ENCODE measurements at places on chromosomes 2 and 18.

GRCh38 chr18:78796693-78797455, 182.7 kb upstream of the SALL3 start:
- no peak for DNase-seq

GRCh38 chr18:44748582-44748981, 67.9 kb downstream of the SETBP1 start:
- DNase-seq, result no peak

GRCh38 chr18:49186242-49186641, 235.5 kb upstream of the SMAD7 start:
- no peak for DNase-seq

DNA sequence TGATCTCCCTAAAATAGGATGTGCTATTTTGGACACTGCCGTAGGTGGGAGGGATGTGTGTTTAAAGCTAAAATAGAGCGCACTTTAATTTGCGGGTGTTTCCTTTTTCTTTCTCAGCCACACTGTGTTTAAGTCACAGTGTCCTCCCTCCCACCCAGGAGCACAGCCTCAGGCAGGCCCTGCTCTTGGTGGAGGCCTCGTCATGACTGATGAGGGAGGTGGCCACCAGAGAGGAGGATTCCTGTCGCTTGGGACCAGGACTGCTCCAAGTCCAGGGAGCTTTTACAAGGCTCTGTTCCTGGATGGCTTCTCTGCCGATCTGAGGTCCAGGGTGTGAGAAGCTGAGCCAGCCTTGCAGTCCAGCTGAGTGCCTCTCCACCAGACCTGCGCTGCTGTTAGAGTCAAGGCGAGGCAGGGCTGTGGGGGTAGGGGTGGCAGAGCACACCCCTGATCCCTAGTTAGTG, 33.5 kb downstream of the INPP4A start:
- DNase-seq, result no peak

DNA sequence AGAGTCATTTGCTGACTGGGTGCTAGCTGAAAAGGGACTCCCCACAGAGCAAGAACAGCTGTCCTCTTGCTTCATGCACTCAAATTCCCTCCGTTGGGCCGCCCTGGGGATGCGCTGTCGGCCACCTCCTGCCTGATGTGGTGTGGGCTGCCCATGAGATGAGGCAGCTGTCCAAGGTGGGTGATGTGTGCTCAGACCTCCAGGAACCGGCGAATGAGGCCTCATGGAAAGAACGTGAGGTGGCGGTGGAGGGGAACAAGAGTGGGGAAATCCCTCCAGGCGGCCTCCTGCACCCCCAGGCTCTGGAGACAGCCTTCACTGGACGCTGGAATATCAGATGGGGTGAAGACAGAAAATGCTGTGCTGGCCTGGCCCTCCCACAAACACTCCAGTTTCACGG, 79.8 kb downstream of the LONRF2 start:
- DNase-seq, result no peak

- DNase-seq, result no peak
Observed at GRCh38 chr2:112007493-112007892, 47.6 kb upstream of the TMEM87B start.

GRCh38 chr2:26735097-26735496, 29.0 kb upstream of the SLC35F6 start:
- DNase-seq, result peak; percentile 25

DNA sequence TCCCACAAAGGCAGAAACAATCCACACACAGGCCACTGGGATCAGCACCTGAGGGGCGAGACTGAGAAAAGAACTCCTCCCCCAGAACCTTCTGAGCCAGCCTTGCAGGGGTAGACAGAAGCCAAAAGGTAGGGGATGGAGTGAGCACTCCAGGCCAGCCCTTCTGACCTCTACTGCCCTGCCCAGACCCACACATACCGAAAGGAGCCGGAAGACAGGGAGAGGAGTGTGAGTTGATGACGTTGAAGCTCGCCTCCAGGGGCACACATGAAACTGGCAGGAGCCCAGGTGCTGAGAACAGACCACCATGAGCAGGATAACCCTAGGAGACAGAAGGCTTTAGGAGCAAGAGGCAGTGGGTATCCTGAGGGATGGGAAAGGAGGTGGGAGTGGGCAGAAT, 1.8 kb downstream of the SLC23A3 start:
- DNase-seq, result no peak

- DNase-seq, result no peak
Observed at GRCh38 chr2:217897816-217898806, 104.7 kb downstream of the TNS1 start.

DNA sequence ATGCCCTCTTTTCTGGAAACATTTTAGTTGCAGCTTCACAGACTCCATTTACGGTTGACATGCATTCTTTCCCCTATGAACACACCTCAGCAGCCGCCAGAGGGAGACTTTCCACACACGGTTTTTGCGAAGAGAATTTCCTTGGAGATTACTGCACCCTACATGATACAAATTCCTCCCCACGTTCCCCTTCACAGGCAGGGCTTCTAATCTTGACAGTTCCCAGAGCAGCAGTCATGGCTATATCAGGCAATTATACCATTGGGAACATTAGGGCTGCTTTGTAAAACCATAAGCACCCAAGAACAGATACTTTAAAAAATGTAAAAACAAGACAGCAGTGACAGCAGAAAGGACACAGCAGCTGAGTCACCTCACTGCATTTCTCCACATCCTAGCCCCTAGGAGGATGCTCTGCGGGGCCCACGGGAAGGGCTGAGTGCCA, 253.8 kb downstream of the TGIF1 start:
- no peak for DNase-seq

DNA sequence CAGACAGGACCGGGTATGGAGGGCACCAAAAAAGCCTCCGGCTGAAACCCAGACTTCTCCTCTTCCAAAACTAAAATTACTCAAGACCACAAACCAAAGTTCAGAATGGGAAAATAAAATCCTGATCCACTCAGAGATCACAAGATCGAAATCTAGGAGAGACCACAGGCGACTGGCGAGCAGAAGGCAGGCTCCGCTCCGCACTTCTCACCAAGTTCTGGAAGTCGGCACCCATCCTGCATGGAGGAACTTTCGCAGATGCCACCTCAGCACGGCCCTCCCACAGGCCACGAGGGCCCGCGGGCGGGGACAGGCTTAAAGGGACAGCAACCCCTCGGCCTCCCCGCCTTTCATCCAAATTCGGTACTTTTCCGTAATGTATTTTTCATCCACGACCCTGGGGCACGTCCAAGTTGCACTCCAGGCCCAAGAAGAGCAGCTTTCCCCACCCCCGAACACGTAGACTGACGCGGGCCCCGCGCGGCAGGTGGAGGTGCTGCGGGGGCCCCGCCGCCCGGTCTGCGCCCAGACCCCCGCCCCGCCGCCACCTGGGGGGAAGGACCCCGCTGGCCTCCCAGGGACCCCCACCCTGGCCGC, 43.7 kb downstream of the HDLBP start:
- peak; percentile 72 for DNase-seq

DNA sequence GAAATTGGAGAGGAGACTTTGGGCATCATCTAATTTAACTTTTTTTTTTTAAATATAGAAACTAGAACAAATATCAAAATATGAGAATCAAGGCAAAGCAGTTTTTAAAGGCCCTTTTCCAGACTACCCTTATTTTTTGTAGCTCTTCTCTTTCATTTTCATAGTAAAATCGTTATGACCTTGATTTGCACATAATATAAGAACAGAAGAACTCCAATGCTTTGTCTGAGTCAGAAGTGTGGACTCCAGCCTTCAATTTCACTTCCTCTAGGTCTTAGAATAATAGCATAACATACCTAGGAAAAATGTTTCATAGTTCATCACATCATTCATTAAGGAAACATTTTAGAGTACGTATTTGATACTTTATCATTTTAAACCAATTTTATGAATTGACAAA, 74.4 kb downstream of the ANKRD12 start:
- DNase-seq, result no peak

GRCh38 chr2:199261239-199261638, 196.5 kb downstream of the SATB2 start:
- no peak for DNase-seq

DNA sequence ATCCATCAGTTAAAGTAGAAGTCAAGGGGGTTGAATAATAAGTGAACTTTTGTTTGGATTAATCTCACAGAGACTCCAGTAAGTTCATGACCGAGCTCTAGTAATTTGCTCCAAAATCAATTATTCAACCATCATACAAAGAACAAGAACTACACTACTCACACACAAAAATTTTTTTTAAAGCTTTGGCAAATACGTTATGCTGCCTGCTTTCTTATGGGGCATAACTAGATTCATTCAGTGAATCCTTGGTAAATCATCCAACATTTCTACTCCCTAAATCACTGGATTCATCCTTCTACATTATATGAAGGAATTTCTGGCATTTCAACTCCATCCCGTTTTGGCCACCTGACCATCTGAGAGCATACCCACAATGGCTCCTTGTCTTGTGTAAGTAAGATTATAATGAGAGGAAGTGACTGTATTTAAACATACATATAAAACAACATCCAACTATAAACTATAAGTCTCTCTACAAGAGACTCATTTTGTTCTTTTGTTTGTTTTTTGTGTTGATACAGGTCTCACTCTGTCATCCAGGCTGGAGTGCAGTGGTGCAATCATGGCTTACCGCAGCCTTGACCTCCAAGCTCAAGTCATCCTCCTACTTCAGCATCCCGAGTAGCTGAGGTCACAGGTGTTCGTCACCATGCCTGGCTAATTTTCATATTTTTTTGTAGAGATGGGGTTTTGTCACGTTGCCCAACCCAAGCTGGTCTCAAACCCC, 144.2 kb upstream of the LRRTM4 start:
- no peak for DNase-seq

GRCh38 chr2:191670076-191670475, 7.9 kb upstream of the NABP1 start:
- no peak for DNase-seq

GRCh38 chr2:120005834-120006521, 6.9 kb upstream of the EPB41L5 start:
- DNase-seq, result no peak

GRCh38 chr2:127942002-127942401, 56.2 kb upstream of the AMMECR1L start:
- no peak for DNase-seq

DNA sequence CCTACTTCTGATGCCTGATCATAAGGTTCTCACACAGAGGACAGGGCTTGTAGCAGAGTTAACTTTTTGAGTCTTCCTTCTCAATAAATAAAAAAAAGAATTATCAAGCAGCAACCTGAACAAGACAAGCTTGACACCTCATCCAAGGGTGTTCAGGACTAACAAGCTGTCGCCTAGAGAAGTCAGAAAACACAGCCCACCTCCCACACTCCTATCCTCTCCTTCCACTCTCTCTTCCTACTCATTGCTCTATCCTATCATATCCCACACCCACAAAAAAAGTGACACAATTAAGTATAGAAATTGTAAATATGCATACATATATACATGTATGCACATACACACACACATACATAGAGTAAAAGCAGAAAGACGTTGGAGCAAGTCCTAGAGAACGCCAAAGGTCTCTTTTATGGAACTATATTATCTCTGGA, 5.4 kb downstream of the NBAS start:
- DNase-seq, result no peak

GRCh38 chr2:88331239-88331638, 121.3 kb downstream of the FOXI3 start:
- DNase-seq, result no peak

DNA sequence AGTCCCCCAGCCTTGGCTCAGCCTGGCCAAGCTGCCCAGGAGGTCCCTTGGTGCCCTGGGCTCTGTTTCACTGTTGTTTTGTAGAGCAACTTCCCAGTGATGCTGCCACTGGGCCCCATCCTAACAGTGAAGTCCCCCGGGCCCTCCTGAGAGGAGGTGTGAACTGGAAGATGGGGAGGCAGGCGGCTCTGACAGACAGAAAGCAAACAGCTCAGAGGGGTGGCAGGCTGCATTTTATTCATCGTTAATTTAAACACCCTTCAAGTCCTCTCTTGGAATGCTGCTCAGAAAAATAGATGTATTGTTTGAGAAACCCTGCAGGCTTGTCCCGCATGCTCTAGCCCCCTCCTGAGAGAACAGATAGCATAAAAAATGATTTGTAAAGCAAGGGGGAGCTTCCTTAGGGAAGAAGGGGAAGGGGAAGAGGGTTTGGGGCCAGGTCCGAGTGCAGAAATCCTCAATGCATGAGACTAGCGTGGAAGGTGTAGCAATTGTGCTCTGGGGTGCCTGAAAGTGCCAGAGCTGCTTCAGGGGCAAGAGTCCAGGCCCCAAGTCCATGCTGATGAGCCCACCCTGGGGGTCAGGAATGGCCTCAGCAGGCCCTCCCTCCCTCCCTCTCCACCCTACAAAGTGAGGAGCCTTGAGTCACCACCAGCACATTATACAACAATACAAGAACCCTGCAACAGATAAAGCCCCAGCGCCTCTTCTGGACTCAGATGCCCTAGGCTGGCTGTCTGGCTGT, 113.6 kb downstream of the MSH2 start:
- no peak for DNase-seq

- DNase-seq, result no peak
Observed at GRCh38 chr2:143968360-143968759, 551.6 kb downstream of the ZEB2 start.

- no peak for DNase-seq
Observed at GRCh38 chr2:165905854-165906253, 47.7 kb downstream of the TTC21B start.

DNA sequence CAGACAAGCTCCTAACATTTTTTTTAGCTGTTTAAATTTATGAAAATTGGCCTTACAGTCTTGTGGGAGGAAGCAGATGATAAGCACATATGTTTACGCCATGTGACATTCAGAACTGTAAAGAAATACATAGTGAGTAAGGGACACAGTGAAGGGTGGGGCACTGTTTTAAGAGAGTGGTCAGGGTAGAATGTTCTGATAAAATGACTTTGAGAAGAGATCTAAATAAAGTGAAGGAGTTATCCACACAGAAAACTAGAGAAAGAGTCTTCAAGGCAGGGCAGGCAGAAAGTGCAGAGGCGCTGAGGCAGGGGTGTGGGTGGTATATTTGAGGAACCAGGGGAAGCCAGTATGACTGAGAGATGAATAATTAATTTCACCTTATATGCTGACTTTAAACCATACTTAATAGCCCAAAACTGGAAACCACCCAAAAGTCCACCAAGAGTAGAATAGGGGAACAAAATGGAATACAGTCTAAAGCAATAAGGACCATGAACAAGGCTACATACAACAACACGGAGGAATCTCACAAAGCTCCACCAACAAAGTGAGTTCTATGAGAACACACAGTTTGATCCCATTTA, 8.6 kb downstream of the MREG start:
- no peak for DNase-seq

DNA sequence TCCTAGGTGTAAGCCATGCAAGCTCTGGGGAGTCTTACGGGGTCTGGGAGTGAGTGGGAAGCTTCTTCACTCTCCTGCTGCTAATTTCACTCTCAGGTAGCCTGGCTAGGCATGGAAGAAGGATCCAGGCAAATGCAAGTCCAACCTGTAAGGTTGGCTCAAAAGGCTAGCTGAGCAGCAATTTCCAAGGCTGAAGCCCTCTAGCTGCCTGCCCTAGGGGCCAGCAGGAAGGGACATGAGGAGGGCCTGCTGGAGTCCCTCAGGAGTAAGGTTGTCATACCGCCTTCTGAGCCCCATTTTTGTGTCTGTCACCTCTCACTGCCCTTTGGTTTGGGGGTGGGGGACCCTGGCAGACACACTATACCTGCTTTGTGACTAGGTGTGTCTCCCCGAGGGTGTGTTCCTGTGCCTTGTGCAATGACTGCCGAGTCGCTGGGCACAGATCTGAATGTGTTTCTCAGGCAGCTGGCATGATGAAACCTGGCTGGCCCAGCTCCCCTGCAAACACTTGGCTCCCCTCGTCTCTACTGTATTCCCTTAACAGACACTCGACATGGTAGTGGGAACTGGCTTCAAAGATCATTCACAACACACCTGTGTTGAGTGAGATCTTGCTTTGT, 123.9 kb upstream of the FAM136A start:
- no peak for DNase-seq

- DNase-seq, result no peak
Observed at GRCh38 chr2:11997142-11997541, 250.7 kb downstream of the LPIN1 start.

GRCh38 chr18:45253056-45253565, 362.2 kb upstream of the SLC14A2 start:
- DNase-seq, result no peak

Measured in SW 1271 (cell line).